ENCODE measurements at places on chromosomes 16 and 17.

DNA sequence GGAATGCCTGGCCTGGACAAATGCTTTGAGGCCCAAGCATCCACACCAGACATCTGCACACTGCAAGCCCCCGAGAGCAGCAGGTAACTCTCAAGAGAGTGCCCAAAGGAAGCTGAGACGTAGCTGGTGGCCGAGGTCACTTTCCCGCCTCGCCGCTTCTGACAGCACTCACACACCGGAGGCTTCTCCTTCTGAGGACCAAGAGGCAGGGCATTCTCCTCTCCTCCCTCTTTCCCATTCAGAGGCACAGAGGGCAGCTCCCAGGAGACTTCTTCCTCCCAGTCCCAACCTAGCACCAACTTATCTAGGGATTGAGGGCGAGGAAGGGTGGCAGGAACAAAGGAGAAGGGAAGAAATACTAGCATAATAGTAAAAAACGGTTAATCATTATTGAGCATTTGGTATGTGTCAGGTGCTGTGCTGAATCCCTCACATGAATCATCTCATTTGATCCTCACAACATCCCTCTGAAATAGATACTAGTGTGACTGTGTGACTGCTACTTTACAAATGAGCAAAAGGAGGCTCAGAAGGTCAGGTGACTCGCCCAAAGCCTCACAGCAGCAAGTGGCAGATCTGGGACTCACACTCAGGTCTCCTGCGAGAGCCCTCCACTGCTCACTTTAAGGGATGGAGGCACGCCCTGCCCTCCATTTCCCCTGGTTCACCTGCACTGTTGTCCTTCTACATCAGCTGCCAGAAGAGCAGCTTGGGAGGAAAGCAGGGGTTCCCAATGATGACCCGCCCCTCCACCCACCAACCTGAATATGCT, 41.8 kb downstream of the MYO18A start:
- DNase-seq, result no peak

- DNase-seq, result no peak
Measured at GRCh38 chr17:31691251-31691905, 167.7 kb downstream of the COPRS start.

DNA sequence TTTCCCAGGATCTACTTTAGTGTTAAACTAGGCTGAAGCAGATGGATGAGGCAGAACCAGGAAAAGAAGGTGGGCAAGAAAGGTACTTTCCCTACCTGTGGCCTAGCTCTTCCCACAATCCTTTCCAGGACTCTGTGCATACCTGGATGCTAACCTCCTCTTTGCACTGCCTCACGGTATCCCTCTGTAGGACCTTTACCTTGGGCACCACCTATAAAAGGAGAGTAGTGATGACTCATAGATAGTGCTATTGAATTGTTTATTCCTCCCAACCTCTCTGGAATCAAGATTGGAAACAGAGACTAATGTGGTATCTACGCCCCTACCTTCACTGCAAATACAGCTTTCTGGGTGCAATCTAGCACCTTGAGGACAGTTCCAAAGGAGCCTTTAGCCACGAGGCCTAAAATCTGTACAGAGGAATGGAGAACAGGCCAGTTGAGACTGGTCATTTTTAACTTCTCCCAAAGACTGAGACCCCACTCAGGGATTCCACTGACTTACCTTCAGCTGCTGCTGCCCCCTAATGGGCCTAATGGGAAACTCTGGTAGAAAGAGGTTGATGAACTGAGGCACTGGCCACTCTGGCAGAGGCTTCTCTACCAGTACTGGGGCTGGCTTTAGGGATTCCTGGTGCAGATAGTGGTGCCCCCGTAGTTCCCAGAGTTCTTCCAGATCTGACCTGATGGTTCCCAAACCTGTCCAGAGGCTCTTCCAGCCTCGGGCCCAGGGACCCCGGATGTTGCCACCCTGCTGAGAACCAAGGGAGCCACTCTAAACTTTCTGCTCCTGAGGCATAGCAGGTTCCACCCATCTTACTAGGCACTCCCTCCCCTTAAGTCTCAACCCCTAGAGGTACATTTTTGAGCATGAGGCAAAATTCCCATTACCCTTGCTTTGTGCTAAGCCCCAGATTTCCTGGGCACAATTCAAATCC, 781 bp downstream of the RSKR start:
- DNase-seq, result peak; percentile 3

- DNase-seq, result no peak
Measured at GRCh38 chr16:66036793-66037715, 329.4 kb upstream of the CDH5 start.

- DNase-seq, result no peak
Measured at GRCh38 chr16:28289939-28290858, 2.1 kb upstream of the SBK1 start.

DNA sequence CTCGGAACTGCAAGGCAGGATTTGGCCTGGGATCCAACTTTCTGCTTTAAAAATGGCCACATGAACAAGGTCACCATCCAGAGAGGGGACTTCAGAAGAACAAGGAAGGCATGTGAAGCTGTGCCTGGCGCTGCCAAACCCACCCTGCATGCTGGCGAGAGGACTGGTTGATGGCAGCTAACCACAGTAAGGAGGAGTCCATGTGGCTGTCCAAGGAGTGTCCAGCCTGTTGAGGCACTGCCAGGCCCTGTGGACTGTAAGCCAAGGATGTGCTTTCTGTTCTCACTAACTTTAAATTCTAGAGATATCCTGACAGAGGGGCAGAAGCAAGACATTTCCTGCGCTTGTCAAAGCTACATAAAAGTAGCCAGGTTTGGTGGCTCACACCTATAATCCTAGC, 40.4 kb downstream of the CDK5R1 start:
- no peak for DNase-seq

GRCh38 chr16:30079480-30079879, 3.7 kb downstream of the PPP4C start:
- DNase-seq, result no peak
